ENCODE measurements at places on chromosomes 1 and 21.

GRCh38 chr1:218068241-218068640, 216.9 kb upstream of the RRP15 start:
- DNase-seq = no peak

- no peak for DNase-seq
These were observed 49.0 kb downstream of the LBR start for GRCh38 chr1:225378880-225379279.

- DNase-seq = no peak
These were observed 40.1 kb upstream of the BMP8B start for GRCh38 chr1:39828734-39829133.

DNA sequence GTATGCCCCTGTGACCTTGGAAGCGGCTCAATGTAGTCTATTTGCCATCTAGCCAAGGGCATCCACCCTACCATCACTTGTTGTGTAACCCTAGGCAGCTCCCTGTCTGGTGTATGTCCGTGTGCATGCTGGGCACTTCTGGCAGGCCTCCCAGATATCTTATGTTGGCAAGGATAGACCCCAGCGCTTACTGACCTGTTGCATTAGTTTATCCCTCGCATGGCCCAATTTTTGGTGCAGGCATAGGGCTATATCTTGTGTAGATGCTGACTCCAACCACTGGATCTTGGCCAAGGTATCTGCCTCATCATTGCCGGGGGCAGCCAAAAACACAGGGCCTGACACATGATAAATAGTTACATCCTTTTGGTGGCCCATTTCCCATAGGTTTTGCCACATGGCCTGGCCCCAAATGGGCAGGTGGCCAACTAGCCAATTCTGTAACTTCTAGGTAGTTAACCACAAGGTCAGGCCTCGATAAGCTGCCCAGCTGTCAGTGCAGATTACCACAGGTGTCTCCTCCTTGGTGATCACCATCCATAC, 14.0 kb upstream of the TBX19 start:
- no peak for DNase-seq

DNA sequence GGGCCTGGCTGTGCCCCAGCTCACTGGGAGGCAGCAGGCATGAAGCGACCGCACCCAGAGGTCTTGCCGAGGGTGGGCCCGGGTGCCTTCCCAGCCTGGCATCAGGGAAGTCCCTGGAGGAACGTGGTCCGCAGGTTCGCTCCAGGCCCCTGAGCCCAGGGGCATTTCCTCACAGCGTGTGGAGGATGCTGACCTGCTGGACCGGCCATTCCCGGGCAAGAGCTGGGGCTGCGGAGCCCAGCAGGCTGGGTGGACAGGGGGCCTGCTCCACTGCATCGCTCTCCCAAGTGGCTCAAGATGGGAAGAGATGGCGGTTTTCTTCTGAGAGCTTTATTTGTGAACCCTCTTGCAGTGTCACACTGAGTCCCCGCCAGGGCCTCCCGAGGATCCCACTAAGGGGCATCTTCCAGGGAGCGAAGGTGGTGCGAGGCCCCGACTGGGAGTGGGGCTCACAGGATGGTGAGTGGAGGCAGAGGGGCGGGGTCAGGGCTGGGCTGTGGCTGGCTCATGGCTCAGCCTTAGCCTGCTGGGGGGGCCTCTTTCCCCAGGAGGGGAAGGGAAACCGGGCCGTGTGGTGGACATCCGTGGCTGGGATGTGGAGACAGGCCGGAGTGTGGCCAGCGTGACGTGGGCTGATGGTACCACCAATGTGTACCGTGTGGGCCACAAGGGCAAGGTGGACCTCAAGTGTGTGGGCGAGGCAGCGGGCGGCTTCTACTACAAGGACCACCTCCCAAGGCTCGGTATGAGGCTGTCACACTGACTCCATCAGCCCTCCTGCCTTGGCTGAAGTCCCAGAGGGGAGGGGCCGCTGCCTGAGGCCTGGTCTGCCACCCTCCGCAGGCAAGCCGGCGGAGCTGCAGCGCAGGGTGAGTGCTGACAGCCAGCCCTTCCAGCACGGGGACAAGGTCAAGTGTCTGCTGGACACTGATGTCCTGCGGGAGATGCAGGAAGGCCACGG, 7.2 kb upstream of the MMP23B start:
- DNase-seq = no peak

- DNase-seq = peak; percentile 15
These were observed 36.3 kb upstream of the RCC2 start for GRCh38 chr1:17475752-17476151.

DNA sequence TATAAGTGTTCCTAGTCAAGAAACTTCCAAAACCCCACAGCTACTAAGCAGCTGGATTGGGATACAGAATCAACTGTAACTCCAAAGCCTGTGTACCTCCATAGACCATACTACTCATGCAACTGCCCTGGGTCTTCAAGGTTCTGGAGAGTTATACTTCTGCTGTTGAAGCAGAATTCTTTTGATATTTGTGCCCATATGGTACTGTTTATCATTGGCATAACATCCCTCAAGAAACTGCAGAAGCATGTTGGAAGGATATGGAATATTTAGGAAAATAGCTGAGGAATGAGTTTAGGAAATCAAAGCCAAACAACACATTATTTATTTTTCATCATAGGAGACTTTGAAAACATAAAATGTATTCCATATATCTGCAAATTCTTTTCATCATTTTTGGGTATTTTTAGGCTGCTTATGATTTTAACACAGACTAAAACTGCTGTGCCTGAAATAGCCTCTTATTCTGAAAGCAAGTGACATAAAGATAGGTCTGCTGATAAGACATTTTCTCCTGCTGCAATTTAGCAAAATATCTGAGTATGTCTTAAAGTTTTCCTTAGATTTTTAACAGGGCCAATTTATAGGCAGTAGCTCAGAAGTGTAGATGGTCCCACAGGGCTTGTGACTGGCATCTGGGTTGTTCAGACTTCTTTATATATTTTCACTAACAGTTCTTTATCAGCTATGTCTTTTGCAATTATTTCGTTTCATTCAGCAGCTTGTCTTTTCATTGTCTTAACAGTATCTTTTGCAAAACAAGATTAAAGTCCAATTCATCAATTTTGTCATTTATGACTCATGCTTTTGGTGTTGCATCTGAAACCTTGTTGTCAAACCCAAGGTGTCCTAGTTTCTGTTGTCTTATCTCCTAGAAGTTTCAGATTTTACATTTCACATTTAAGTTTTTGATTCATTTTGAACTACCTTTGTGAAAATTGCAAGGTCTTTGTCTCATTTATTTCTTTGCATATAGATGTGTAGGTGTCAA, 41.1 kb upstream of the ZNF124 start:
- DNase-seq = no peak

DNA sequence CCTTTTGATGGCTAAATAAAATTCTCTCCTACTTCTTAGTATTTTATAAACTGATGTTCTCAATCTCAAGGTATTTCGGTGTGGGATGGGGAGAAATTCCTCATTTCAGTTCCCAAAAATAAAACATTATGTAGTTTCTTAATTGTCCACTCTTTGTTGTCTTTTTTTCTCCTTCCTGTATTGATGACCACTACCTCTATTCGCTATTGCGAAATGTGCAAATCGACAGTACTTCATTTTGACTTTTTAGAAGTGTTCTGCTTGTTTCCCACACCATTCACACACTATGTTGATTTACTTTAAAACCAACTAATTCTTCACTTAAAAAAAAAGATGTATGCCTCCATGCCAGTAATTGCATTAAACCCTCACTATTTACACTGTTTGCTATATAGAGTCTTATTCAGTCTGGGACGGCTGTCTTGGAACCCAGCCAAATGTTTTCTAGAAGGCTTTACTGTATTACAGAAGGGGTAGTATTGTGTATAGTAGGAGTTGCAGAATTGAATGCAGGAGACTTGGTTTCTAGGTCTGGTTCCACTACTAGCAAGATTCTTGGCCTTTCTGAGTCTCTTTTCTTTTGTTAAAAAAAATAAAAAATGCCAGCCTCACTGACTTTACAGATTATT, 5.6 kb downstream of the RNF2 start:
- no peak for DNase-seq

GRCh38 chr1:244768804-244769203, 66.7 kb upstream of the COX20 start:
- no peak for DNase-seq

DNA sequence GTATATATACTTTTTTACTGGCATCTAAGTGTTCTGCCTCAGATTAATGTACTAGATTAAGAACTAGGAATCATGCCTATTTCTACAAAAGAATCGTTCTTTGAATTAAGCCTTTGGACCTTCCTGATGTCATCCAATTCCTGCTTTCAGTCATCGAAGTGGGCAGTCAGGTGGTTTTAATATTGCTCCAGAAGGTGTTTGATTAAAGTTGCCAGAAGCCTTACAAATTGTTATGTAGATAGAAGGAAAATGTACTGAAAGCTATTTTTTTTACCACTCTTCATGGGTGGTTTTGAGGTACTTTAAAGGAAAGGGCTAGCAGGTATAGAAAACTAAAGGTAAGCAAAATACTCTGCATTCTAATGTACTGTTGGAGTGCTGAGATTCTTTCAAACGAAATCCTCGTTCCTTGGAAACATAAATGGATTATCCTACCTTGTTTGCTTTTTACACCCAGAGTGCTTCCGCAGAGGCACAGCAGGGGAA, 716 bp downstream of the CTBS start:
- DNase-seq = peak; percentile 20

- peak; percentile 13 for DNase-seq
These were observed 39.9 kb downstream of the ODF2L start for GRCh38 chr1:86356247-86356646.

- no peak for DNase-seq
These were observed 52.3 kb upstream of the C8B start for GRCh38 chr1:57018119-57018518.

DNA sequence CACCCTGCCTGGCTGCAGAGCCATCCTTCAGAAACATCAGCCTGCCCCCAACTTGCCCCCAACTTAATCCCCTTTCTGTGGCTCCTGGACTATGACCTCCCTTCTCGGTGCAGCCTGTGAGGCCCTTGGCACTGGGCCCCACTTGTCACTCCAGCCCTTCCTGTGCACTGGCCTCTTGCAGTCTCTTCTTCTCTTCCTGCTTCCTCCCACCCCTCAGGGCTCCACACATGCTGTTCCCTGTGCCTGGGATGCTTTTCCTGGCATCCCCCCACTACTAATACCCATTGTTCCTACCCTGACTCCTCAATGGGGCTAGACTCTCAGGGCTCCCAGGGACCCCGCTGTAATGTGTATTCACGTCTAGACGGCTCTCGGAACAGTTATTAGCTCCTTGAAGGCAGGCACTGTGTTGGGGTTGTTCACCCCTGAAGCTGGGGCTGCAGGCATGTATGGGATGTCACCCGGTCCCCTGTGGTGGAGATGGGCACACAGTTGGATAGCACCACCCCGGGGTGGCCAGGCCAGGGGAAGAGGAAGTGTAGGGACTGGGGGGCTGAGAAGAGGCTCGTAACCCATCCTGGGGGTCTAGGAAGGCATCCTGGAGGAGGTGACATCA, 4.5 kb downstream of the LDLRAD1 start:
- no peak for DNase-seq

DNA sequence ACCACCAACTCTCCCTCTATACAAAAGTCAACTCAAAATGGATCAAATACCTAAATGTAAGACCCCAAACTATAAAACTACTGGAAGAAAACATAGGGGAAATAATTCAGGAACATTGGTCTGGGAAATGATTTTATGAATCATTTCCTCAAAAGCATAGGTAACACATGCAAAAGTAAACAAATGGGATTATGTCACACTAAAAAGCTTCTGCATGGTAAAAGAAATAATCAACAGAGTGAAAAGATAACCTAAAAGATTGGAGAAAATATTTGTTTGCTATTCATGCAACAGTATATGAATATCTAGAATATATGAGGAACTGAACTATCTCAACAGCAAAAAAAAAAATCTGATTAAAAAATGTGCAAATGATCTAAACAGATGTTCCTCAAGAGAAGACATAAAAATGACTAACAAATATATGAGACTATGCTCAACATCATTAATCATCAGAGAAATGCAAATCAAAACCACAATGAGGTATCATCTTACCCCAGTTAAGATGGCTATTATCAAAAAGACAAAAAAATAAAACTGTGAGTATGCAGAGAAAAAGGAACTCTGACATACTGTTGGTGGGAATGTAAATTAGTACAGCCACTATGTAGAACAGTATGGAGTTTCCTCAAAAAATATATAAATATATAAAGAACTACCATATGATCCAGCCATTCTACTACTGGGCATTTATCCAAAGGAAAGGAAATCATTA, 47.8 kb downstream of the VCAM1 start:
- DNase-seq = no peak

DNA sequence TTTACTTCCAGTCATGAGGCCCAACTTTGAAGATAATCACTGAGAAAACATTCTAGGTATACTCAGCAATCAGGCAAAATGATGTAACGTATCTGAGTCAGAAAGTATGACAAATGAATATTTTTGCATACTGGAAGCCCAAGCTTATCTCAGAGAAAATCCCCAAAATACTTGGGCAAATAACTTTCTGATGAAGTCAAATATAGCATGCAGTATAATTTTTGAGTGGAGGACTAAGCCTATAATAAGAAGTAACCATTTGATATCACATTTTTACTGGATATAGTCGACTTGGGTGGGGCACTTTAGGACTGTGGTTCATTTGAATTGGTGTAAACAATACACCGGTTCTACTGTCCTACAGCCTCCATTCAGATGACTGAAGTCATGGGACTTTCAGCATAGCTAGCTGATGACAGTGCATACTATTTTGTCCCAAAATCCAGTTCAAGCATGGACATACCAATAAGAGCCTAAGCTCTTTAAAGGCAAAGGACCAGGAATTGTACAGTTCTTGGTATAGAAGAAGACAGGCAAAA, 2.3 kb upstream of the GADD45A start:
- peak; percentile 62 for DNase-seq

DNA sequence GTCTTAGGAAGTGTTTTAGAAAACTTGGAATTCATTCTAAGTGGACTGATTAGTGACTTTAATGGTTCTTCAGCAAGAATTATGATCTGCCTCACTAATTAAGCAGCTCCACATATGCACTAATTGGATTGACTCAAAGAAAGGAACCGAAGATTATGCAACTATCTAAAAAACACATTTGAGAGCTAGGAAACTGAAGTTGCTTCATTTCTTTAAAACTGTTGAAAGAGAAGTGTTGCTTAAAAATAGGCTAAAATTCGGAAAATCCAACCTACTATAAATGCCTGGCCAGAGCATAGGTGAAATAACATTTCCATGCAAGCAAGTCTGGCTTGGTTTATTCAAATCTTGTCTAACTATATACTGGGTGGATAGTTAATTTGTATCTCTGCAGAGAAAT, 502.9 kb upstream of the ZRANB2 start:
- DNase-seq = no peak

DNA sequence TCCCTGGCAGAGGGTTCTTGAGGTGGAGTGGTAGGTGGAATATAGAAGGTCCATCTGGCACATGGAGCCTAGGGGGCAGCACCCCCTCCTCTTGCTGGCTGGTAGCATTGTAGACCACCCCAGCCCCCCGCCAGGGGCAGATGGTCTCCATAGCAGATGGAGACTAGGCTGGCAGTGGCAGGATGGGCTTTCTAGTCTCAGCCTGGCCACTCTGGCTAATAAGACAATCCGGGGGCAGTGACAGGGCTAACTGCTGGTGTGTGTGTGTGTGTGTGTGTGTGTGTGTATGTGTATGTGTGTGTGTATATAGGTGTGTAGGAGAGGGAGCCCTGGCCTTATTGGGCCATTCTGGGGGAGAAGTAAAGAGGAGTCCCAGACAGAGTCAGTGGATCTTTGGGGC, 16.1 kb downstream of the UTP11 start:
- DNase-seq = no peak

All from ACHN (cell line).